Spinal cord (tissue), 10 donors: ENCODE measurements at places on chromosomes 5 and 9. TPM values are rescaled to one million over a fixed set of nuclear protein-coding genes. Genes with fewer than 3 reads are reported as not detected.

The IL3 gene
- total RNA-seq: not detected

The NTNG2 gene
- total RNA-seq: 23.0 TPM

The CARTPT gene
- total RNA-seq: 17.0 TPM

The CHSY3 gene
- 13.7 TPM for total RNA-seq

The ADRA1B gene
- total RNA-seq: 3.2 TPM

The GTF3C5 gene
- 26.5 TPM for total RNA-seq

The QRFP gene
- total RNA-seq: not detected

The TLX3 gene
- 0.50 TPM for total RNA-seq

The EGFLAM gene
- 124 TPM for total RNA-seq

The COX7C gene
- total RNA-seq: 560 TPM

The HAPLN1 gene
- 28.4 TPM for total RNA-seq

DNA sequence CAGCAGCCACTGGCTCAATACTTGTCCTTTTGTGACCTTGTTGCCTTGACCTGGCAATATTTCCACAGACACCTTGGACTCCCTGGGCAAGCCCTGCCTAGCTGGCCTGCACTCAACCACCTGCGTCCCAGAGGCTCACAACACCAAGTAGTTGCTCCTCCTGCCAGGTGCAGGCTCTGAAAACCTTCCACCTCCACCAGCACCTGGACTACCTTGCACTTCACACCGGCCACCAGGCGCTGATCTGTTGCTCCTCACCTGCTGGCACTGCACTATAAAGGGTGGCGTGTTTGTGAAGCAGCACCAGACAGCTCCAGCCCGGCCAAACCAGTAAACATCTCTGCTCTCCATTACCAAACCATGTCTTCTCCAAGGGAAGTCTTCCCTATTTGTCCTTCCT lies 997.7 kb downstream of the PTPRD start:
- no peak for DNase-seq

DNA sequence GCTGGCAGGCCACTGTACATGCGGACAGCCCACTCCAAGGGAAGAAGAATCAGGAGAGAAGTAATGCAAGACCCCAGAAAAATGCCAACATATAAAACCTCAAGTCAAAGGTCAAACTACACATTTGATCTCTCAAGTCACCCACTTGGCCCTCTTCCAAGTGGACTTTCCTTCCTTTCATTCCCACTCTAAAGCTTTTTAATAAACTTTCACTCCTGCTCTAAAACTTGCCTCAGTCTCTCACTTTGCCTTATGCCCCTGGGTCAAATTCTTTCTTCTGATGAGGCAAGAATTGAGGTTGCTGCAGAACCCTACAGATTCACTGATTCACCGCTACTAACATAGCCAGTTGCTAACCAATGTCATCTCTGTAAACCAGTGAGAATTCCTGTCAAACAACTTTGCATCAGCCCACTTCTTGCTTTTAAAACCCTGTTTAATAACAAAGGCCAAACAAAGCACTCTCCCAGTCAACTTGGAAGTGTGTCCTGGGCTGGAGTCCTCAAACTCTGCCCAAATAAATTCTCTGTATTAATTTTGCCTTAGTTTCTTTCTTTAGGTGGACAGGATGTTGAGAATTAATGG lies 6.9 kb upstream of the ATP6V1G1 start:
- DNase-seq: no peak

GRCh38 chr9:74555565-74555964 lies 58.4 kb downstream of the RORB start:
- DNase-seq: peak; percentile 17

GRCh38 chr5:120415985-120416384 lies 48.1 kb upstream of the PRR16 start:
- no peak for DNase-seq

GRCh38 chr5:74042559-74042958 lies 416.6 kb downstream of the ARHGEF28 start:
- no peak for DNase-seq

DNA sequence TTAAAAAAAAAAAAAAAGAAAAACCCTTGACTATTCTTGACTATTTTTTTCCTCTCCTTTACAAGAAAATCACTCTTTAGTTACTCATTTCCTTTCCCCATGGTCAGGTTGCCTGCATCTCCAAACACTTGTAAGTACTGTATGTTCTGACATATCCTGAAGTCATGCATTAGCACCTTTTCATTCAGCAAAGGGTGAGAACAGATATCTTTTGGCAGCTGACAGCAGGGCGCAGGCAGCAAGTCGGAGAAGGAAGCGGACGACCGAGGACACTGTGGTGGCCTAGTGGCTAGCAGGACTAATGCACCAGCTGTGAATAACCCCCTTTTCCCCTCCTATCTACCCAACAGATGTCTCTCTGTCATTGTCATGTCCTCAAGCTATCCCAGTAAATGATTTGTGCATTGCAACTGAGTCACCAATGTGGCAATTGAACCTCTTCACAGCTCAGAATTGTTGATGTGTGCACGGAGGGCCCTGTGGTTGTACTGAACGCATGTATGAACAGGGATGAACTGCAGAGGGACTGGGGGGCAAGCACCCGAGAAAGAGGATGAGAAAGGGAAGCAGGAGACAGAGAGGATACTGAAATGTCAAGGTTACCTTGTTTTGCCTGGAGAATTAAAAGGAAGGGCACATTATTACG lies 996.0 kb upstream of the ARRDC3 start:
- DNase-seq: no peak

DNA sequence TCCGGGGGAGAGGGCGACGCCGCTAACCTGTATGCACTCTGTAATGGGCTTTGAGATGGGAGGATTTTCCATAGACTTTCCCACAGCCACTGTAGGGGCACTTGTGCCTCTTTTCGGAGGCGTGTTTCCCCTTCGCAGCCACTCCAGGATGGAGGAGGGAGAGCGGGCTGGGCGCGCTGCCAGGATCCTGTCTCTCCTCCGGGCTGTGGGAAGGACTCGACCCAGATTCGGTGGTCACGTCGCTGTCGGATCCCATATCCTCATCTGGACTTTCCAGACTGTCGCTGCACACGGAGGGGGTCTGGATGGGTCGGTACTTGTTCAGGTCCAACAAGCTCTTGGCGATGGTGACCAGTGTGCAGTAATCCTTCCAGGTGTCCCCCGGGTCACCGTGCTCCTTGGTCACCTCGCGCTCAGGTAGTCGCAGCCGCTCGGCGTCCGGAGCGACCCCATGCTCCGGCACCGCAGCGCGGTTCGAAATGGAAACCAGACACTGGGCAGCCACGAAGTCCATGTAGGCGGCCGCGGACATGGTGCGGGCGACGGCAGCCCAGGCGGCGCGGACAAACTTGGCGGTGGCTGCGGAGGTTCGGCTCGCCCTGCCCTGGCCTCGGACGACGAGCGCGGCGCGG lies 1.5 kb downstream of the KLF9 start:
- no peak for DNase-seq

GRCh38 chr5:76602094-76602726 lies 21.0 kb downstream of the F2RL2 start:
- DNase-seq: no peak

DNA sequence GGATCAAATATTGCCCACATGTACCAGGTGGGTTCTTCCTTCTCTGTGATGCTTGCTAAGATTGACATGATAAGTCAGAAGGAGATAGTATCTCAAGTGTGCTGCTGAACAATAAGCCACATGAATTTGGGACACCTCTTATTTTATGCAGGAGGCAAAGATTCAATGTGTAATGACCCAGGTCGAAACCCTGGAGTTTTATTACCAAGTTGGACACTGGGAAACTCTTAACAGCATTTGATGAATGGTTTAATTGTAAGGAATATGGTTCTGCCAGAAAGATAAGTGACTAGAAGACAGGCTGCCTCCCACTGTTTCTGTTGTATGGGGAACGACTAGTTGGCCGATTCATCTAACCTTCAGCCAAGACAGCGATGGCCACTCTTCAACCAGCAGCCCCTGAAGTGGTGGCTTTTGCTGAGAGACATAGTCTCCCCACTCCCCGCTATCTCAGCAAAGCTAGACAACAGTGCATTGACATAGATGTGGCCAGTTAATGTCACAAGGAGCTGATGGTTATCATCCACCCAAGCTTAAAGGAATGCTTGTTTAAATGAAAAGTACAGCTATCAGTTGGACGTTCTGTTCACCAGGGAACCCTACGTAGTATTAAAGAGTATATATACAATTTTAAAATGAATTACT lies 407.7 kb downstream of the KDM4C start:
- DNase-seq: no peak

- no peak for DNase-seq
Observed at GRCh38 chr9:114149765-114150340, 5.5 kb upstream of the COL27A1 start.

DNA sequence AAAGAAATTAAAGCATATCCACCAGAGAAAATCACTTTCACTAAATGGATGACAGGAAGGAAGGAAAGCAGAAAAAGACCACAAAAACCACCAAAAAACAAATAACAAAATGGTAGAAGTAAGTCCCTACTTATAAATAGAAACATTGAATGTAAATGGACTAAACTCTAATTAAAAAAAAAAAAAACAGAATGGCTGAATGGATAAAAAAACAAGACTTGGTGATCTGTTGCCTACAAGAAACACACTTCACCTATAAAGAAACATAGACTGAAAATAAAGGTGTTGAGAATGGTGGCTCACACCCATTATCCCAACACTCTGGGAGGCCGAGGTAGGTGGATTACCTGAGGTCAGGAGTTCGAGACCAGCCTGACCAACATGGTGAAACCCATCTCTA lies 122.9 kb downstream of the HMHB1 start:
- no peak for DNase-seq

- no peak for DNase-seq
Observed at GRCh38 chr5:132253008-132253441, 4.5 kb upstream of the PDLIM4 start.

GRCh38 chr5:127985811-127986325 lies 97.7 kb upstream of the SLC12A2 start:
- DNase-seq: no peak

DNA sequence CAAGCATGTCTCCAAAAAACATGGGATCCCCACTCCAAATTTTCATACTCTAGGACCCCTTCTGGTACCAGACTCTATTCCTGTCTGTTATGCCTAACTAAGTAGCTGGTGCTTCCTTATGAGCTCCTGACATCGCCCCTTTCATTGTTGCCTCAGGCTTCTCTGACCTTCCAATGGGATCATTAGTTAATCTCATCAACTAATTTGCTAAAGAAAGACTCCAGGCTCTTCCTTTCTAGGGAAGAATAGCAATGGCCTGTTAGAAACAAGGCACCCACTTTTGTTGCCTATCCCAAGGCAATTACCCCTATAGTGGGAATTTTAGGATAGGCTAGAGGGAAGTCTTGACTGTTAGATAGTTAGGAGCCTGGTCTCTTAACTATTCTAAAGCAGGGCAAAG lies 369.5 kb downstream of the MLLT3 start:
- no peak for DNase-seq

DNA sequence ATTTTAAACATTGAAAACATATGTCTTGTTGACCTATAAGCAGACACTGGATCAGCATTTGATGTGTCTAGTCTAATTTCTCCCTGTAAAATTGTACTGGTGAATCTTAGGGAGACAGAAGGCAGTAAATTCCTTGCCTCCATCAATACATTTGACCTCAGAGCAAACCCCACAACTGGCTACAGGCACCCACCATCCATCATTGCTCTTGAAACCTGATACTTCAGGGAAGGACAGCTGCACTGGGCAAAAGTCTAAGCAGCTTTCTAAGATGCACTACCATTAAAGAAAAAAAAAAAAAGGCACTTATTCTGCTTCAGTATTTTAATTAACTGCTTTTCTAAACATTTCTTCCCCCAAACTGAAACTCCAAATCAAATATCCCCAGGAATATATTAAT lies 1051.3 kb upstream of the DMAC1 start:
- no peak for DNase-seq

DNA sequence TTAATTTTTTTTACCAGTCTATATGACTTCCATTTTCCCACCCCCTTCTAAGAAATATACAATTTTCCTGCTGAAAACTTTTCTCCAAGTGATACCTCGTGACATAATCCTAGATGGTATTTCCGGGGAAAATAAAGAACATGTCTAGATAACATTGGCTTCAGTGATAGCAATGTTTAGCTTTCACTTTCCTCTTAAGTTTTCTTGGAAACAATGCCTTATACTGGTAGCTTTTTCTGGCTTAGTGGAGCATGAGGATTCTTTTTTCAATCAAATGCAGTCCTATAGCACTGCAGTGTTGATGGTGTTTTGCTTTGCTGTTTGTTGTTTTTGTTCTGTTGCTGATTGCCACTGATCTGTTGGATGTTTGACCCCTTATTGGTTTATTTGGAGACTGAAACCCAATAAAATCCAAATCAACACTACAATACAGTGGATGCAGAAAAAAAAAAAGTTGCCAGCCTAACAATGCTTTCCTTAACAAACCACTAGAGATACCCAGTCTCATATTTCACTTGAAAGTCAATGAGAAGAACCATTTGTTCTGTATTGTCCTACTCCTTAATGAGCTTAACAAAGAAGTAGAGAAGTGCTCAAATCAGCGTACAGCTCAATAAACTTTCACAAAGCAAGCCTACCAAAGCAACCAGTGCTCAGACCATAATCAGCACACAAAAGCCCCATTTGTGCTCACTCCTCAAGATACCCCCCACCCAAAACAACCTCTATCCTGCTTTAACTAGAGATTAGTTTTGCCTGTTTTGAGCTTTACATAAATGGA lies 74.2 kb upstream of the GRAMD2B start:
- DNase-seq: peak; percentile 32

DNA sequence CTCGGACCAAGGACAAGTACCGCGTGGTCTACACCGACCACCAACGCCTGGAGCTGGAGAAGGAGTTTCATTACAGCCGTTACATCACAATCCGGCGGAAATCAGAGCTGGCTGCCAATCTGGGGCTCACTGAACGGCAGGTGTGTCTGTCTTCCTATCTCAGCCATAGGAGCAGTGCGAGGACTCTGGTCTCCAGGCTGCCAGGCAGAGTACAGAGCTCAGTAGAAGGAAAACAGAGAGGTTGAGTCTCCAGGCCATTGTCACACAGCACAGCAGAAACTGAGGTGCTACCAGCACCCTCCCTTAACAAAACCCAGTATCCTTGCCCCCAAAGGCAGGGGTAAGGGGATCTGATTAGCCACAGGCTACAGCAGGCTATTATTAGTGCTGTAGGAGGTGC lies 7.1 kb upstream of the SLC6A7 start:
- DNase-seq: no peak

- DNase-seq: no peak
Observed at GRCh38 chr9:69221036-69221435, 47.0 kb downstream of the TJP2 start.

DNA sequence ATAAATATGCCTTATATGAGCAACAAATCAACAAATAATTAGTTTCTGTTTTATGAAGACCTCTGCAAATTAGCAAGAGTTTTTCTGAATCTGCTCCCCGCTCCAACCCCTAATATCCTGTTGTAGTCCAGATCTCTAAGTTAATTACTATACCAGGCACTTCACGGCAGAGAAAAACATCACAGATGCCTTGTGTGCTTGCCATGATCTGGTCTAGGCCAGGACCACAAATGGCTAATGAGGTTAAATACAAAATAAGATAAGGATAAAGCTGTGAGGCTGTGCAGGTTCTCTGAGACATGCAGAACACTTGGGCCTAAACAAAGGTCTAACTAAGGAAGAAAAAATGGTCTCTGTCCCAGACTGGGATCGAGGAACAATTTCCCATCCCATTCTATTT lies 150.8 kb downstream of the SLIT3 start:
- no peak for DNase-seq

GRCh38 chr9:68522131-68522530 lies 18.6 kb downstream of the TMEM252 start:
- no peak for DNase-seq
